ENCODE measurements at places on chromosomes 11 and 22.

- DNase-seq, result no peak
These were observed 31.9 kb downstream of the MAML2 start for GRCh38 chr11:96311120-96311568.

DNA sequence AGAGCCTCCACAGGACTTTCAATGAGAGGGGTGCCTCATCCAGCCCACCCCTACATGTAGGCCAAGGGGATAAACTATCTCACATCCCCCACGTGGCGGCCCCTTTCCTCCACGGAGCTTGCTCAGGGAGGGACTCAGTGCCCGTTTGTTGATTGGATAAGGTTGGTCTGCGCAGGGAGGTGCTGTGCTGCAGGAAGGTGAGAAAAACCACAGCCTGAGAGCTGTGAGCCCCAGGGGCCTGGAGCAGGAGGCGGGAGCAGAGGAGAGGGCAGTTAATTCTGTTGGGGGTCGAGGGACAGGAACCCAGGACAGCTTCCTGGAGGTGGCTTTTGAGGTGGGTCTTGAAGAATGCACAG, 31.9 kb upstream of the ATXN10 start:
- no peak for DNase-seq

- no peak for DNase-seq
These were observed 22.0 kb downstream of the MFNG start for GRCh38 chr22:37464181-37464580.

GRCh38 chr22:31055635-31056159, 25.4 kb upstream of the SMTN start:
- no peak for DNase-seq

Data from stimulated activated naive CD4-positive, alpha-beta T cell treated with Interleukin-2 at 50 U/mL for 16 hours (primary cell).